ENCODE measurements at places on chromosomes 11 and 22.

- DNase-seq = no peak
Observed at GRCh38 chr11:78465169-78465942, 47.7 kb upstream of the GAB2 start.

DNA sequence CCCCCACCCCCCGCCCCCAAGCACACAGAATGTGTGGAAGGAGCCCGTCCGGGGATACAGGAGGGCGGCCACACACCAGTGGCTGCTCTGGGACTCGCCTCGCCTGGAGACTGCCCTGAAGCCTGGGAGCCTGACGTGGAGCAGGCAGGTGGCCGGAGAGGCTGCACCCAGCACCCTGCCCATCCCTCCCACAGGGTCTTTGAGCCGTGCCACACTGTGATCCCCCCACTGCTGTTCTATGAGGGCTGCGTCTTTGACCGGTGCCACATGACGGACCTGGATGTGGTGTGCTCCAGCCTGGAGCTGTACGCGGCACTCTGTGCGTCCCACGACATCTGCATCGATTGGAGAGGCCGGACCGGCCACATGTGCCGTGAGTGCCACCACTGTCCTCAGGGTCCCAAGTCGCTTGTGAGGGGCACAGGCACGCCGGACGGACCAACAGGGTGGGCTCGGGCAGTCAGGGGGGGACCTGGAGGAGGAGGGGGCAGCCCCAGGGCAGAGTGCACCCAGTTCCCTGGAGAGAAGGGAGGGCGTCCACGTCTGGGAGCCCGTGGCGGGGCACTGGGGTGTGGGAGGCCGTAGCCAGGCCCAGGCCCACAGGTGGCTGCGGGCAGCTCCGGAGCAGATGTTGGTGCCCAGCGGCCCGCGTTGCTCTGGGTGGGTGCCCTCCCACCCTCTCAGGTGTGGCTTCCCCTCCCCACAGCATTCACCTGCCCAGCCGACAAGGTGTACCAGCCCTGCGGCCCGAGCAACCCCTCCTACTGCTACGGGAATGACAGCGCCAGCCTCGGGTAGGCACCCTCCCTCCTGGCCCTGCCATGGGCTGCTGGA, 27.0 kb upstream of the MUC5B start:
- no peak for DNase-seq

DNA sequence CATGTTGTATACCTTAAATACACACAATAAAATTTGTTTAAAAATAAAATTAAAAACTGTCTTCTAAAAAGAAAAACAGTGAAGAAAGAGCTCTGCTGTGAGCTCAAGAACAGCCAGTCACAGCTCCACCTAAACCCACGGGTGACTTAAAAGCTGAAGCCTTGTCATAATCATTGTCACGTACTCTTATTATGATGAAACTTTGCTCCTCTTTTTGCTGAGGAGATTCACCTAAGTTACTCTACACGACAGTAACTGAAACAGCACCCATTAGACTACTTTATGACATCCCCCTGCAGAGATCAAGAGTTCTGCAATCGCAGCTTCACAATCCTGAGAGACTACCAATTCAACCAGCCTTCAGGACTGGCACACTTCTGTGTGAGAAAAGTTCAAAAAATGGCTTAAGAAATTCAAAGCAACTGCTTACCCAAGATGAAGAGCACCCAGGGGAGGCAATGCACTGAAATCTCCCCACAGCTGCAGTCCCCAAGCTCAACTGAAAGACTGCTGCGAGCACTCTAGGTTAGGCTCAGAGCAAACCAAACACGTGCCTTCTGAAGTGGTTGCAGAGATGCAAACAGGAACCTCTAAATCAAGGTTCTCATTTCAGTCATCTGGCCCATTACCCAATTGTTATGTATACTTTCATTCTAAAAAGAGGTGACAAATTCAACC, at the start of gene JAML:
Gene JAML (minus strand): TSS at position 501 of the 678 bp plus-strand sequence. CDS start 10,145 bp downstream, outside the sequence.
- DNase-seq = peak; percentile 43

GRCh38 chr11:111565114-111565720, 24.7 kb downstream of the LAYN start:
- peak; percentile 54 for DNase-seq

DNA sequence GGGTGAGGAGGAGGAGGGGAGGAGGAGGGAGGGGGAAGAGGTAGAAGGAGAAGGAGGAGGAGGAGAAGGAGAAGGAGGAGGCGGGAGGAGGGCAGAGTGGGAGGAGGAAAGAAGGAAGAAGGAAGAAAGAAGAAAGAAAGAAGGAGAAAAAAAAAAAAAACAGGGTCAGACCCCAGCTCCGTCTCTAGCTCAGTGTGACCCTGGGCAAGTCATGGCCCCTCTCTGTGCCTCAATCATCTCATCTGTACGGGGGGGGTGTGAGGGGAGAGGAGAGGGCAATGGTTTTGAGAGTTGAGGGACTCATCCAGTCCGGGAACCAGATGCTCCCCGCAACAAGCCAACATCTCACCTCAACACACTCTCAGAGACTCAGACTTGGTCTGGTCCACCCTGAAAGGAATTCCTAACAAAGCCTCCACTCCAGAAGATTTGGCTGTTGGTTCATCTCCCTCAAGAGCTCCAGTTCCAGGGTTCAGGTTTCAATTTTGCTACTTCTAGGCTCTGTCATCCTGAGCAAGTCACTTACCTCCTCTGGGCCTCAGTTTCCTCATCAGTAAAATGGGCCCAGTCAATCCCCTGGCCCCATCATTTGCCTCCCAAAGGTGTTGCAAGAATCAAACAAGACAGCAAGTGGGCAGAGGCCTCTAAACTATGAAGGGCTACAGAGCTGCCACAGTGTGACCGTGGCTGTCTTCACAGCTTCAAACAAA, 7.7 kb downstream of the CARD10 start:
- no peak for DNase-seq

DNA sequence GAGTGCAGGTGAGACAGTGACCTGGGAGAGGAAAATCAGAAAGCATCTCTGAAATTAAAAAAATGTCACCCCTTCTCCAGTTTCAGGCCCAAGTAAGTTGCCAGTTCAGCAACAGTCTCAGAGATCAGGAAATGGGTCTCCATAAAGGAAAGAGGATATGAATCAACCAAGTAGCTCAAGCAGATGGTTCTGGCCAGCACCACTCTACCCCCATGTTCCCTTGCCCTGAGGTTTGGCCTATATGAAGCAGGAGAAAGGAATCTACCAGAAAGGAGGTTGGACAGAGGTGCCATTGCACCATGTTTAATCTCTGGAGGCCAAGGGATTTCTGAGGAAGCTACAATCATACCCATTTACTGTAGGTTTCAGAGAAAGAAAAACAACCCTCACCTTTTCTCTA, 7.7 kb downstream of the FZD4 start:
- no peak for DNase-seq

GRCh38 chr11:27317751-27318150, 45.3 kb downstream of the CCDC34 start:
- no peak for DNase-seq
